ENCODE measurements at places on chromosomes 7 and 10.

- DNase-seq: no peak
Observed at GRCh38 chr7:106371629-106372028, 86.8 kb upstream of the NAMPT start.

GRCh38 chr10:34094146-34094696 lies 720.9 kb downstream of the PARD3 start:
- DNase-seq: no peak

DNA sequence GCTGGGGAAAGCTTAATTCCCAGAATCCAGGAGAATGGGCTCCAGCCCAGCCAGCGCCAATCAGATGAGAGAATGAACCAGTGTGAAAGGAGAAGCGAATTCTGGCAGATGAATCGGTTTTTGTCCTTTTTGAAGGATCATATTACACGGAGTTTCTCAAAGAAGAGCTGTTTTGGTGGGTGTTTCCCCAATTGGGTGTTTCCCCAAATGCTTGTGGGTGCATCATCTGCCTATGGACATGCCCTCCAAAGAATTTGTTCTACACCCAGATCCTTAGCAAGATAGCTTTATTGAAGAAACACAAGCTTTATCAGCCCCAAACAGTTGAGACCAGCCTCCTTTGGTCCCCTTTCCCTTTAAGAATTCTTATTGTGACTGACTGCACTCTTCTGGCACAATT lies 186.5 kb upstream of the GPR26 start:
- no peak for DNase-seq

- DNase-seq: no peak
Observed at GRCh38 chr7:105316578-105317344, 72.0 kb downstream of the SRPK2 start.

GRCh38 chr10:21174715-21175495 lies 277.8 kb upstream of the NEBL start:
- no peak for DNase-seq

GRCh38 chr7:127346575-127347256 lies 45.8 kb downstream of the ZNF800 start:
- DNase-seq: no peak

DNA sequence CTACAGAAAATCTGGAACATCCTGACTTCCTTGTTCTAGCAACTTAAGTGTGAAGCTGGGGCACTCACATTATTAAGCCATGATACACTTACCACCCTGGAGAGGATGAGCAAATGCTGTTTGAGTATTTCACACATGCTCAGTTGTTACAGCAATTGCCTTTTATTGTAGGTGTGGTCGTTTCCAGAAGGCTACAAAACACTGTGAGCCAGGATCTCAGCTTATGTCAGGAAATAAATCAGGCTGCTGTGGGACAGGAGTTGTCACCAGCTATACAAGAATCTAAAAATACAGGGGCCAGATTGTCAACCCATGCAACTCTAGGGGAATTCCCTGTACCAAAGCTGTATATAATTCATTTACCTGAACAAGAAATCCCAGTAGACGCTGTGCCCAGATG lies 273.3 kb upstream of the SP4 start:
- no peak for DNase-seq

GRCh38 chr10:99370993-99371392 lies 41.8 kb downstream of the CNNM1 start:
- DNase-seq: no peak

- DNase-seq: peak; percentile 29
Observed at GRCh38 chr7:127884066-127884559, 147.1 kb downstream of the LRRC4 start.

- peak; percentile 65 for DNase-seq
Observed at GRCh38 chr10:60964257-60965235, 20.6 kb upstream of the RHOBTB1 start.

DNA sequence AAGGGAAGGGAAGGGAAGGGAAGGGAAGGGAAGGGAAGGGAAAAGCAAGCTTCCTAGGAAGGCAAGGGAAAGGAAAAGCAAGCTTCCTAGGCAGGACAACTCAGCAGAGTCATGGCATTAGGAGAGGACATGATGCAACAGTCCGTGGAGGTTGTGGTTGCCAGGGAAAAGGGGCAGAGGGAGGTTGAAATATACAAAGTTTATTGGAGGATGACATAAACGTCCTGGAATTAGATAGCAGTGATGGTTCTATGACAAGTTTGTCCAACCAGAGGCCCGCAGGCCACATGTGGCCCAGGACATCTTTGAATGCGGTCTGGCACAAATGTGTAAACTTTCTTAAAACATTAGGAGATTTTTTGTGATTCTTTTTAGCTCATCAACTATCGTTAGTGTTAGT lies 59.8 kb upstream of the OPN4 start:
- no peak for DNase-seq

DNA sequence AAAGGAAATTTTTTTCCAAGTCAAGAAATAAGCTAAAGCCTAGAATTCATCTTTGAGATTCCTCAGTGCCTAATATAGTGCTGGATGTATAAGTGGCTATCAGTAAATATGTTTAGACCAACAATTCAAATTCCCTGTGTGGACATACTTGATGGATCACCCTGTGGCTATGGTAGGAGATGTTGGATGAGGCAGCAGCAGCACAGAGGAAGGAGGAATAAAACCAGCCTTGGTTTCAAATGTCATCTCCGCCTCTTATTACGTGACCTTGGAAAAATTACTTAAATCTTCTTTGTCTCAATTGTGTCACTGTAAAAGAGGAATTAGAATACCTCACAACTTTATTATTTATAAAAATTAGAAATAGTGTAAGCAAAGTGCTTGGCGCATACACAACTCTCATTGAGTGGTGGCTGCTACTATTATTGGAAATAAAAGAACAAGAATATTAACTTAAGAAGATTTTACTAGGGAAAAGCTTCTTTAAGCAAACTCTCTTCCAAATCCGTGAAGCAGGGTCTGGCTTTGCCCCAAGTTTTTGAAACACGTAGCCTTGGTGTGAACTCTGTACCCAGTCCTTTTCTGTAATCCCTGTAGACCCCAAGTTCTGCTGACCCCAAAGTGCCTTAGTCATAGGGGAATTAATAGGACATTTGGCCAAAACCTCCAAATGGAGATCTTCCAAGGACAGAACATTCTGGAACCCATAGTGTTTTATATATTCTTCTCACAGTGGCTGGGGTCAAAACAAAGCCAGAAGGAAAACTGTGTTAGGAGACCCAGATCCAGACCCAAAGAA lies 283.8 kb downstream of the PTEN start:
- peak; percentile 31 for DNase-seq
